Stimulated activated CD8-positive, alpha-beta memory T cell treated with anti-CD3 and anti-CD28 coated beads, Interleukin-4, amount 100 ng/mL, for 1 hour (primary cell): ENCODE measurements at places on chromosomes 12 and 14.

- no peak for DNase-seq
Measured at GRCh38 chr12:103707446-103707845, 120.4 kb downstream of the STAB2 start.

DNA sequence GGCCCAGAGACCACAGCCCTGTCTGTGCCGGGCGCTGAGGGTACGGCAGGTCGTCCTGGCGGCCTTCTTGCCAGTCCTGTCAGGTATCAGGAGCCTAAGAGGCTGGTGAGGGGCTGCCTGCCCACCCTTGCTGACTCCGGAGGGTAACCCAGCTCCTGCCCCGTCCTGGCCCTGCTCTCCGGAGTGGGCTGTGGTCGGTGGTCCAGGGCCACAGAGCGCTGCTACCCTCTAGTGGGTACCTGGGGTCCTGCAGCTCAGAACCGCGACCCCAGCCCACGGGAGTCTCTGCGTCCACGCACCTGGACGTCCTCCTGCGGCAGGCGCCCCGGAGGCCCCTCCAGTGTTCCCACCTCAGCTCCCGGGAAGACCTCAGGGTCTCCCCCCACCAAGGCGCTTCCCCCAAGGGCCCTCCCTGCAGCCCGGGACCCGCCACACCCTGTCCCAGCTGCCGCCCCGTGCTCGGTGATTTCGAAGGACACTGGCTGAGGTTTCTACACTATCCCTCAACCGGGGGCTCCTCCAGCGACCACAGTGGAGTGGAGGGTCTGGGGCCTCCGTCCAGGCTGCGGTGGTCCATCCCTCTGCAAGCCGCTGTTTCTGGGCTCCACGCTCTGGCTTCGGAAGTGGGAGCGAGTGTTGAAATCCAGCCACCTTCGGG, 75.9 kb upstream of the FBRSL1 start:
- no peak for DNase-seq

- no peak for DNase-seq
Measured at GRCh38 chr14:69401841-69402240, 3.3 kb downstream of the SLC39A9 start.

DNA sequence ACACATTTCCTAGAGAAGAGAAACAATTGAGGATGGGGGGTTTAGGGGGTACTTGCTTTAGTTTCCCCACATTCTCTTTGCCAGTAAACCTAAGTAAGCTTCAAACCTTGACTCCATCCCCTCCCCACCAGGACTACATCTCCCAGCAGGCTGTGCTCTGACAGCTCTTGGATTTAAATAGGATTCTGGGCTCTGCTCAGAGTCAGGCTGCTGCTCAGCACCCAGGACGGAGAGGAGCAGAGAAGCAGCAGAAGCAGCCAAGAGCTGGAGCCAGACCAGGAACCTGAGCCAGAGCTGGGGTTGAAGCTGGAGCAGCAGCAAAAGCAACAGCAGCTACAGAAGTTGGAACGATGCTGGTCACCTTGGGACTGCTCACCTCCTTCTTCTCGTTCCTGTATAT, 20.6 kb downstream of the RDH12 start:
- no peak for DNase-seq

GRCh38 chr14:78644824-78645559, 474.8 kb downstream of the NRXN3 start:
- no peak for DNase-seq

- DNase-seq: no peak
Measured at GRCh38 chr12:53579545-53579955, 46.6 kb downstream of the ATF7 start.

- DNase-seq: no peak
Measured at GRCh38 chr12:100624571-100624970, 51.1 kb downstream of the GAS2L3 start.
